ENCODE measurements at places on chromosomes 2 and 18. TPM values are rescaled to one million over a fixed set of nuclear protein-coding genes. Genes with fewer than 3 reads are reported as not detected.
A peak's percentile ranks its signal among the peaks of the same experiment; 100 is the strongest.

DNA sequence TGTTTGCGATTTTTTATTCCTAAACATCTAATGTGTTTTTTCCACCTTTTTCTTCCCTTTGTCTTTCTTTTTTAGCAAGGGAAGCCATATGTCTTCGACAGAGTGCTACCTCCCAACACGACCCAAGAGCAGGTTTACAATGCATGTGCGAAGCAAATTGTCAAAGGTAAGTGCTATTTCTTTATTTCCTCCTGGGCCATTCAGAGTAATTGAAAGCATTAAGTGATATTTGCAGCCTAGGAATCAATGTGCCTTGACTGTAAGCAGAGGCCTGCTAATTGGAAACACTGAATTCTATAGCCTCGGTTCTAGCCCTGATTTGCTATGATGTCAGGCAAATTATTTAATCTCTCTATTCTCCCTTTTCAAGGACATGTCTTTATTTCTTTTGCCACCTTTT lies 47.0 kb downstream of the KIF5C start:
- H3K27me3 ChIP-seq: no peaks in the 10 kb centered on the region
- no peaks in the 10 kb centered on the region for H3K4me1 ChIP-seq
- H3K4me3 ChIP-seq: no peak overlapping the region
- no peak overlapping the region for H3K27ac ChIP-seq
- no peaks in the 10 kb centered on the region for H3K36me3 ChIP-seq

- no peaks in the 10 kb centered on the region for H3K36me3 ChIP-seq
- DNase-seq: peak; percentile 86
- H3K4me3 ChIP-seq: no peak overlapping the region
- H3K4me1 ChIP-seq: no peaks in the 10 kb centered on the region
These were observed 29.0 kb upstream of the CFAP36 start for GRCh38 chr2:55490554-55490953.

DNA sequence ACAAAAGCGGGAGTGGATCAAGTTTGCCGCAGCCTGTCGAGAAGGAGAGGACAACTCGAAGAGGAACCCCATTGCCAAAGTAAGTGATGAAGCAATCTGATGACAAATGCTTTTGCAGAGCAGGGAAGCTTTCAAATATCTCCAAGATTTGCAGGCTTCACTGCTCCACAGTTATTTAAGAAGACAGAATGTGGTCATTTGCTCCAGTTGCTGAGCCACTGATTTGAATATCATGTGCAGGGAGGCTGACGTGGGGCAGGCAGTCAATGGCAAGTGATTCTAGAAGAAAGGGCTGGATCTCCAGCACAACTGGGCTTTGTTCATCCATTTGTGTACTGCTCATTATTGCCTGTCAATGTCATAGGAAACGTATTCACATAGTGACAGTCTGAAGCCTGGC lies 10.2 kb downstream of the DSG4 start:
- no peak overlapping the region for H3K4me3 ChIP-seq
- no peaks in the 10 kb centered on the region for H3K36me3 ChIP-seq
- no peak for DNase-seq
- no peak overlapping the region for H3K27ac ChIP-seq
- no peaks in the 10 kb centered on the region for H3K4me1 ChIP-seq

DNA sequence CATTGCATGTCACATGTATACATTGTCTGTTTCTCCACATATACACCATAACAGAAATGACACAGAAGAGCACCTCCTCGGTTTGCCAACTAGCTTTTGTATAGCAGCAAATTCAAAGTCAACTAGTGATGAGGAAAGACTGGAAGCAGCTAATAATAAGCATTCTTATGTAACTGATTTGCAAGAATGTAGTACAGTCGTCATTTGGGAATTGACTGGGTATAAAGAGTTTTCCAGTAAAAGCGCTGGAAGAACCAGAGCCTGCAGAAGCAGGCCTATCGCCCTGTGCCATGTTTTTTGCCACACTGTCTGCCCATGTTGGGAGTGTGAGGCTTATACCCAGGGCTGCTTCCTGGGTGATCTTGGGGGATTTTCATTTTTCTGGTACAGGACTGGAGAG lies 310.6 kb downstream of the GBX2 start:
- no peak for DNase-seq
- H3K27ac ChIP-seq: no peak overlapping the region
- no peaks in the 10 kb centered on the region for H3K4me1 ChIP-seq
- H3K27me3 ChIP-seq: no peaks in the 10 kb centered on the region
- H3K36me3 ChIP-seq: no peaks in the 10 kb centered on the region
- H3K4me3 ChIP-seq: no peak overlapping the region

- no peak overlapping the region for H3K27ac ChIP-seq
- DNase-seq: peak; percentile 26
- no peaks in the 10 kb centered on the region for H3K4me1 ChIP-seq
- no peaks in the 10 kb centered on the region for H3K36me3 ChIP-seq
These were observed 2113.3 kb upstream of the PIK3C3 start for GRCh38 chr18:39841482-39842365.

- H3K4me3 ChIP-seq: no peak overlapping the region
- no peak for DNase-seq
- H3K4me1 ChIP-seq: no peaks in the 10 kb centered on the region
- no peaks in the 10 kb centered on the region for H3K27me3 ChIP-seq
- no peak overlapping the region for H3K27ac ChIP-seq
- no peaks in the 10 kb centered on the region for H3K36me3 ChIP-seq
These were observed 203.8 kb upstream of the CDH7 start for GRCh38 chr18:65547046-65547445.

DNA sequence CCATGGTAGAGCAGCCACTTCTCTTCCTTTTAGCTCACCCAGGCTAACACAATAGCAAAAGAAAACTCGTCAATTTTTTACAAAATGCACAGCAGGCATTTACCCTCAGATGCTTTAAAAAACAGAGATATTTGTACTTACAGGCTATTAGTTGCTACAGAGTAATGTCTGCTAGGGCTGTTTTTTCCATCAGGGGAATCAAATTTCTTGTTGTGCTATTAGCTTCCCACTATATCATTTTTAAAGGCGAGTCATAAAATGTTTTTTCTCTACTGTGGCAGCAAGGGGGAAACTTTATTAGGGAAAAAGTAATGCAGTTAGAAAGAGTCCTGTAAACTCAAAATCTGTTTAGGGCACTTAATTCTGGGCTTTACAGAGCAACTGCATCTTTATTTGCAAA lies 277.9 kb upstream of the THSD7B start:
- no peaks in the 10 kb centered on the region for H3K4me1 ChIP-seq
- peak; percentile 11 for DNase-seq
- H3K27me3 ChIP-seq: no peaks in the 10 kb centered on the region
- no peaks in the 10 kb centered on the region for H3K36me3 ChIP-seq

DNA sequence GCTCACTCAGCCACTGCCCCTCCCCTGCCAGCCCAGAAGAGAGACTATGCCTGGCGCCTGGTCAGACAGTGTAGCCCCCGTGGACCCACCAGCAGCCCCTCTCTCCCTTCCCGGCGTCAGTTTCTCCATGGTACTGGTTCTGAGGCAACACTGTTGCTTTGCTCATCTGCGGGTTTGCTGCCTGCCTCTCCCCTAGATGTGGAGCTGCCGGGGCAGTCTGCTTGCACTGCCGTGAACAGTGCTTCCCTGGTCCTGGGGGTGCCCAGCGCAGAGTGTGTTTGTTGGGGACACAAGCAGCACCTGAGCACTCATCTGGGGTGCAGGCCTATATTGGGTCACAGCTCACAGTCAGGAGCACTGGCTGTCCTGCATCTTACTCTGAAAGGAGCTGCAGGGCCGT lies 309.9 kb downstream of the NDUFA10 start:
- H3K4me3 ChIP-seq: no peak overlapping the region
- DNase-seq: no peak
- no peaks in the 10 kb centered on the region for H3K36me3 ChIP-seq
- no peak overlapping the region for H3K27ac ChIP-seq
- no peaks in the 10 kb centered on the region for H3K27me3 ChIP-seq
- no peaks in the 10 kb centered on the region for H3K4me1 ChIP-seq

- no peak overlapping the region for H3K4me3 ChIP-seq
- H3K36me3 ChIP-seq: no peaks in the 10 kb centered on the region
- no peaks in the 10 kb centered on the region for H3K4me1 ChIP-seq
- H3K27me3 ChIP-seq: no peaks in the 10 kb centered on the region
These were observed 161.6 kb downstream of the RDH14 start for GRCh38 chr2:18398833-18399232.

DNA sequence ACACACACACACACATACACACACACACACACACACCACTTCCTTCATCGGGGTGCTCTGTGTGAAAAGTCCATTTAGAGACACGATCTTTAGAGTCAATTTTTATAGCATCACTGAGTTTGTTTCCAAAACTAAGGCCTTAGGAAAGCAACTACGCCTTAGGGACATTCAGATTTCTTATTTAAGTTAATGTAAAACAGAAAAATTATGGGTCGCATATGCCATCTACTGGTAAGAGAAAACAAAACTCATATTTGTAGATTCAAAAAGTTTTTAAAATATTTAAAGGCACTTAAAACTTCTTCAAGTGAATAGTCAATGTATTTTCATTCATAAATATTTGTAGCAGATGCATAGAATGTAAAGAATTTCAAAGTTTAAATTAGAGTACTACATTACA lies 166.2 kb downstream of the ATAD2B start:
- H3K4me3 ChIP-seq: no peak overlapping the region
- H3K27me3 ChIP-seq: no peaks in the 10 kb centered on the region
- peaks cover 14% of the 10 kb centered on the region for H3K4me1 ChIP-seq
- peaks cover 6% of the 10 kb centered on the region for H3K36me3 ChIP-seq

DNA sequence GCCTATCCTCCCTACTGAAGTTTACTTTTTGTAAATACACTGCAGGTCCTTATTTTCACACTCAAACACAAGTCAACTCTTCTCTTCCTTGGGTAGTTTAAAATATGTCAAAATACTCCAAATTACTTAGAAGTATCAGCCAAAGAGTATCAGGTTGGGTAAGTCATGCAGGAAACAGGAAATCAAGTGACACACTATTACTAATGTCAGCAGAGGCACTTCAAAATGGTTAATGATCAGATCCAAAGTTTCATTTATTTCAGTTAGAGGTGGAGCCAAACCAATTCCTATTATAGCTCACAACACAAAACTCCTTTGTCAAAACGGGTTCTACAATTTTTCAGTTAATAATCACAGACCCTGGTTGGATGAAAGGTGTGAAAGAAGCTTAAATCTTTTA lies 54.2 kb downstream of the DLGAP1 start:
- no peaks in the 10 kb centered on the region for H3K4me1 ChIP-seq
- no peak overlapping the region for H3K4me3 ChIP-seq
- H3K27ac ChIP-seq: no peak overlapping the region

DNA sequence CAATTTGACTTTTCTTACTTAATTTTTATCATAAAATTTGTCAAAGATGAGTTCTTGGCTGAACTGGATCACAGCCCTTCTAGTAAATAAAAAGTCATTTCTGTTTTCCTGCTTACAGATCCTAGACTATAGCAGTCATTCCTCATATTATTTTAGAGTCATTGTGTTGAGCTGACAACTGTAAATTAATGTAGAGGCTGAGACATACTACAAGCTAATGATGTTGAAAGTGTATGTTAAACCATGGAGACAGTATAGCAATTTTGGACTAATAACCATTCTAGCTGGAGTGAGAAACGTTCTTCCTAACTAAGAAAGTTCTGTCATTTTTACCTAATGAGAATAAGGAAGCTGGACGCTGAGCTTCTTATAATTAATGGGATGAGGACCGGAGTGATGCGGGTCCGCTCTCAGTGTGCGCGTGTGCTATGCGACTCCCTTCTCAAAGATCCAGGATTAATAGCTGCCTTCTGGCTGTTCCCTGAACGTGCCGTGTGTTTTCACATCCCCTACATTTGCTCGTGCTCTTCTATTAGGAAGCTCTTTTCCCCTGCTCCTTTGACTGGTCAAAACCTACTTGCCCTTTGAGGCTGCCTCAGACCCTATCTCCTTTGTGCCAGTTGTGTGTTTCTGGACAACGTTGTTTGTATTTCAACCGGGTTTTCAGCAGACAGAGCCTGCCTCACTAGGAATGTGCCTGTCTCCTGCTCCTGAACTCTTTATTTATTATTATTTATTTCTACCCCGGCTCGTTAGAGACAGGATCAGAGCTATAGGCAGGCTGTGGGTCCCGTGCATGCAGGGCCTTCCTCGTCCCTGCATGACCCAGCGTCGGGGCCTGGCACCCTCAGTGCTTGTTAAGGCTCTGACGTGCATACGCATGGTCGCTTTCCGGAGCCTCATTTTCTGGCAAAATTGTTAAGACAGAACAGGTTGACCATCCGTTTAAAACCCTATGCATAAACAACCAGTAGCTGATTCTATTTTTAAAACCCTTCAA lies 182.6 kb downstream of the DCDC2C start:
- no peak overlapping the region for H3K4me3 ChIP-seq
- H3K27ac ChIP-seq: no peak overlapping the region
- DNase-seq: no peak
- no peaks in the 10 kb centered on the region for H3K27me3 ChIP-seq

- H3K4me1 ChIP-seq: peaks cover 2% of the 10 kb centered on the region
- peak overlapping the region; percentile 64 for H3K27ac ChIP-seq
- H3K27me3 ChIP-seq: no peaks in the 10 kb centered on the region
- H3K36me3 ChIP-seq: no peaks in the 10 kb centered on the region
- DNase-seq: no peak
- no peak overlapping the region for H3K4me3 ChIP-seq
These were observed 46.4 kb downstream of the COMMD1 start for GRCh38 chr2:61951881-61952280.

- H3K27me3 ChIP-seq: no peaks in the 10 kb centered on the region
- no peaks in the 10 kb centered on the region for H3K4me1 ChIP-seq
- no peak for DNase-seq
- H3K4me3 ChIP-seq: no peak overlapping the region
- H3K36me3 ChIP-seq: no peaks in the 10 kb centered on the region
These were observed 156.9 kb downstream of the SETBP1 start for GRCh38 chr18:44837482-44838180.

DNA sequence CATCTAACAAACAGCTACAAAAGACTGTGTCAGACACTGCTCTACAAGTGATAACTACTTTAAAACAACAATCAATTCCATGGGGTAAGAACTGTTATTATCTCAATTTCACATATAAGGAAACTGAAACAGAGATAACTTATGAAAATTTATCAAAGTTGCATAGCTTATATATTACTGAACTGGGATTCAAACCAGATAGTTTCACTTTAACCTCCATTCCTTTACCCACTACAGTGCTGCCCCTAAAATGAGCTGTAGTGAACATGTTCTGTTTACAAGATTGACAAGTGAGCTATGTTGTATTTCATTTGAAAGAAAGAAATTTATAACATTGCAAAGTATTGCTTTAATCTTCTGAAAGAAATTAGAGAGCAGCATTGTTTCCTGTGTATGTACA lies 14.1 kb upstream of the GCG start:
- no peaks in the 10 kb centered on the region for H3K4me1 ChIP-seq
- no peak for DNase-seq
- no peaks in the 10 kb centered on the region for H3K27me3 ChIP-seq
- no peak overlapping the region for H3K4me3 ChIP-seq
- peaks cover 34% of the 10 kb centered on the region for H3K36me3 ChIP-seq

GRCh38 chr2:192327576-192327975 lies 132.8 kb upstream of the TMEFF2 start:
- H3K27ac ChIP-seq: no peak overlapping the region
- no peaks in the 10 kb centered on the region for H3K4me1 ChIP-seq
- H3K27me3 ChIP-seq: no peaks in the 10 kb centered on the region
- DNase-seq: no peak
- no peaks in the 10 kb centered on the region for H3K36me3 ChIP-seq

GRCh38 chr2:176128982-176129796 lies at the start of gene HOXD8:
TSS of gene HOXD8 (plus strand) at chr2:176129705. CDS start at chr2:176130367, 662 bp downstream.
- H3K27ac ChIP-seq: peak within 1 kb of the TSS; percentile 58
- H3K4me1 ChIP-seq: peaks cover 20% of the 10 kb centered on the region
- peaks cover 5% of the 10 kb centered on the region for H3K36me3 ChIP-seq
- H3K27me3 ChIP-seq: peaks cover 3% of the 10 kb centered on the region
- peak within 1 kb of the TSS; percentile 78 for H3K4me3 ChIP-seq

MYO3B gene
- total RNA-seq: 0.36 TPM

FAM228B gene
- total RNA-seq: 13.8 TPM

POTEI gene
- total RNA-seq: not detected

CFAP65 gene
- not detected for total RNA-seq

LDLRAD4 gene
- 0.88 TPM for total RNA-seq

ST6GAL2 gene
- 0.36 TPM for total RNA-seq

TOGARAM2 gene
- 0.72 TPM for total RNA-seq

CCDC74B gene
- 5.4 TPM for total RNA-seq

CRACDL gene
- not detected for total RNA-seq

TEX44 gene
- total RNA-seq: not detected
